A549 treated with RU486 at 1 μM for 4 hours (cell line): ENCODE measurements at places on chromosomes 16 and 17. TPM values are rescaled to one million over a fixed set of nuclear protein-coding genes. Genes with fewer than 3 reads are reported as not detected.

The ASPHD1 gene
- total RNA-seq = 18.0 to 30.1 TPM (median 26.7 TPM) in 5 replicates

The KRT25 gene
- not detected in 5 replicates for total RNA-seq

The CDH1 gene
- 3.7 to 4.7 TPM (median 4.4 TPM) in 5 replicates for total RNA-seq

The RPS15A gene
- total RNA-seq = 2,207 to 2,771 TPM (median 2,512 TPM) in 5 replicates

The SLC13A2 gene
- 0.10 to 0.18 TPM (median 0.14 TPM) in 4 of 5 replicates, not detected in the other for total RNA-seq

The KRT31 gene
- not detected in 5 replicates for total RNA-seq

The CDH15 gene
- total RNA-seq = 0.10 TPM in 1 of 5 replicates, not detected in the others

The PRSS53 gene
- total RNA-seq = 0.61 to 1.4 TPM (median 1.1 TPM) in 5 replicates

The HOXB8 gene
- 7.8 to 12.5 TPM (median 10.2 TPM) in 5 replicates for total RNA-seq

The CDRT15L2 gene
- not detected in 5 replicates for total RNA-seq

The TEKT1 gene
- total RNA-seq = 0.06 to 0.12 TPM in 2 of 5 replicates, not detected in the others

The C16orf46 gene
- total RNA-seq = 0.62 to 1.5 TPM (median 0.92 TPM) in 5 replicates

The GLIS2 gene
- 22.3 to 32.9 TPM (median 29.9 TPM) in 5 replicates for total RNA-seq

The COG4 gene
- 25.7 to 34.1 TPM (median 32.1 TPM) in 5 replicates for total RNA-seq

The CDK5R1 gene
- total RNA-seq = 2.7 to 3.5 TPM (median 3.3 TPM) in 5 replicates

The HCRT gene
- 0.34 TPM in 1 of 5 replicates, not detected in the others for total RNA-seq

The FZD2 gene
- total RNA-seq = 27.7 to 45.7 TPM (median 39.2 TPM) in 5 replicates

The KCNH6 gene
- total RNA-seq = 0.02 TPM in 1 of 5 replicates, not detected in the others

The PCGF2 gene
- total RNA-seq = 33.9 to 64.1 TPM (median 57.3 TPM) in 5 replicates

The C17orf78 gene
- not detected in 5 replicates for total RNA-seq

The KIF2B gene
- not detected in 5 replicates for total RNA-seq

The FAM171A2 gene
- total RNA-seq = 2.4 to 5.2 TPM (median 3.8 TPM) in 5 replicates

The HOXB7 gene
- 31.1 to 41.0 TPM (median 33.2 TPM) in 5 replicates for total RNA-seq

The SLFN14 gene
- total RNA-seq = not detected in 5 replicates

The ABCA8 gene
- 0.30 to 0.62 TPM (median 0.34 TPM) in 4 of 5 replicates, not detected in the other for total RNA-seq

The SLC5A10 gene
- 0.08 to 0.31 TPM (median 0.21 TPM) in 5 replicates for total RNA-seq

The TP53TG3D gene
- 0.68 to 1.7 TPM (median 1.00 TPM) in 5 replicates for total RNA-seq

The PHB1 gene
- 308 to 502 TPM (median 419 TPM) in 5 replicates for total RNA-seq

The PYY gene
- 0.17 TPM in 1 of 5 replicates, not detected in the others for total RNA-seq

The MYH1 gene
- not detected in 5 replicates for total RNA-seq

The PRAC1 gene
- total RNA-seq = not detected in 5 replicates

The GFAP gene
- 0.29 to 1.3 TPM (median 0.61 TPM) in 5 replicates for total RNA-seq

The CDK12 gene
- total RNA-seq = 29.3 to 38.4 TPM (median 36.1 TPM) in 5 replicates

The TVP23A gene
- total RNA-seq = 0.07 to 0.26 TPM (median 0.24 TPM) in 3 of 5 replicates, not detected in the others

The KCNJ2 gene
- total RNA-seq = 0.05 to 0.13 TPM (median 0.09 TPM) in 5 replicates

The WBP2 gene
- 88.0 to 99.5 TPM (median 93.9 TPM) in 5 replicates for total RNA-seq

The DNAH3 gene
- total RNA-seq = 0.07 to 0.17 TPM (median 0.13 TPM) in 5 replicates

The CCL11 gene
- total RNA-seq = not detected in 5 replicates
